ENCODE measurements at places on chromosomes 2 and 18. TPM values are rescaled to one million over a fixed set of nuclear protein-coding genes. Genes with fewer than 3 reads are reported as not detected.
A peak's percentile ranks its signal among the peaks of the same experiment; 100 is the strongest.

GRCh38 chr2:20071397-20072383 lies 20.3 kb upstream of the LAPTM4A start:
- no peak for DNase-seq
- no peak overlapping the region for H3K4me3 ChIP-seq
- H3K27ac ChIP-seq = no peak overlapping the region
- no peaks in the 10 kb centered on the region for H3K4me1 ChIP-seq
- peaks cover 13% of the 10 kb centered on the region for H3K27me3 ChIP-seq

Gene ANKRD29
- not detected for total RNA-seq

- DNase-seq = no peak
- no peak overlapping the region for H3K4me3 ChIP-seq
- no peaks in the 10 kb centered on the region for H3K27me3 ChIP-seq
- H3K27ac ChIP-seq = peak overlapping the region; percentile 83
- H3K4me1 ChIP-seq = peaks cover 12% of the 10 kb centered on the region
- peaks cover 1% of the 10 kb centered on the region for H3K36me3 ChIP-seq
Measured at GRCh38 chr2:96225016-96225533, 16.4 kb upstream of the STARD7 start.

DNA sequence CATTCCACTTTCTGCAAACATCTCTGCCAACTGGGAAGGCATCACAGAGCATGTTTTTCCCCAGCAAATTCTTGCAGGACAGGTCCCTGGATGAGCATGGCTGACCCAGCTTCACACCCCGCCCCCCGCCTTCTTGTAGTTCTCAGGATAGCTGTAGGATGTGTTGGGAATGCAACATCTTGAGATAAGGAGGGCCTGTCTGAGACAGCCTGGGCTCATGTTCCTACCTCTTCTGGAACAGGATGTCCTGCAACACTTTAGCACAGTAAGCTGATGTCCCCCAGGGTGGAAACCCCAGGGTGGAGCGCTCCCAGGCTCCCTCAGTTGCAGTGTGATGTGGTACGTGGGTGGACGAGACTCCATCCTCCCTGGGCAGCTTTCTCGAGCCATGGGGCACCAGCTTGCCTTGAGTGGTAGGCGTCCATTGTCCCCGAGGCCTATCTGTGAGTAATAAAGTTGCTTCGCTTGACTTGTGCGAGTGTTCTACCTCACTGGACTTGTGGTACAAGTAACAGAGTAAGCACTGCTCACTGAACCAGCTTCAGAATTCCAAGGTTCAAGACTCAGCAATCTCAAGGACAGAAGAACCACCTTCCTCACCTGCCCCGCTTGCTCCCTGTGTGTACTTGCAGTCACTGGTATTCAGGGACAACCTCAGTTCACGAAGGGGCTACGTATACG lies 48.6 kb downstream of the EMX1 start:
- no peak for DNase-seq
- no peak overlapping the region for H3K4me3 ChIP-seq
- no peak overlapping the region for H3K27ac ChIP-seq

Gene ACYP2
- total RNA-seq = 5.2 TPM

- no peak overlapping the region for H3K27ac ChIP-seq
- H3K36me3 ChIP-seq = no peaks in the 10 kb centered on the region
- H3K4me3 ChIP-seq = no peak overlapping the region
- peaks cover 3% of the 10 kb centered on the region for H3K27me3 ChIP-seq
- no peaks in the 10 kb centered on the region for H3K4me1 ChIP-seq
Measured at GRCh38 chr2:173652311-173652710, 297.6 kb downstream of the CDCA7 start.

DNA sequence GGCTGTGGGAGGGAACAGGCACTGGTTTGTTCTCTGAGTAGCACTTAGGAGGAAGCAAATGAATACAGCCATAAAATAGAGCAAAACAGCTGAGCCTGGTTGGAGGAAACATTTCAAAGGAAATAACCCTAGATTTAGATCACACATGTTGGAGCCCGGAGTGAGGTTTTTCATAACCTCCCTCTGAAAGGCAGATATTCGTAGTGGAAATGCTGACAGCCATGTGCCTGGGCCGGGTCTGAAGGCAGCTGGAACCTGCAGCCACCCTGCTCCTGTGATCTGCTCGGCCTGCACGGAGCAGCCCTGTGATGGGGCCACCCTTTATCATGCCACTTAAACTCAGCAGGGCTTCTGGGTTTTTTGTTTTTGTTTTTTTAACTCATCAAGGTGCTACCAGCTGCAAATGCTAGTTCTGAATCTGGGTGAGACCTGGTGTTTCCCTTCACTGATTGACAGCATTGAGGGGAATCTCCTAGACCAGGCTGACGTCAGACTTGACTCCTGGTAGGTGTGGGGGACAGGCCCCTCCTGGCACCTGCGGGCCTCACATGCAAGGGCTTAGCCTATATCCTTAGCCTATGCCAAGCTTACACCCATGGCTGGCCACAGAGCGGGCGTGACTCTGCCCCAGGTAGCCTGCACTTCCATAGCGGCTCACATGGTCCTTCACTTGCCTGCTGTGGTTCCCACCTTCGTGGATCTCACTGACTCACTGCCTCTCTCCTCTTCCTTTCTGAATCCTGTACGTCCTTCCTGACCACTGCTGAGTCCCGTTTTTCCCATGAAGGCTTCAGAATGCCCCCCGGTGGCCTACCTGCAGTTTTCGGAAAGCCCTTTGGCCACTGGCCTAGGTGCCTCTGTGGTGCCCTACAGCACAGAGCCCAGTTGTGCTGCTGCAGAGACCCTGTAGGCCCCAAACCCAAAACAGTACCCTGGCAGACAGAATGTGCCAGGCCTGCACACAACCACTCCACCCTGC lies 217.3 kb downstream of the SEPTIN10 start:
- H3K4me1 ChIP-seq = no peaks in the 10 kb centered on the region
- H3K27me3 ChIP-seq = peaks cover 1% of the 10 kb centered on the region
- no peak overlapping the region for H3K27ac ChIP-seq
- H3K4me3 ChIP-seq = no peak overlapping the region
- no peak for DNase-seq
- no peaks in the 10 kb centered on the region for H3K36me3 ChIP-seq

Gene CHRND
- not detected for total RNA-seq

Gene TWIST2
- total RNA-seq = not detected

Gene XDH
- total RNA-seq = not detected

GRCh38 chr2:227889336-227889735 lies 17.9 kb downstream of the DAW1 start:
- H3K27ac ChIP-seq = no peak overlapping the region
- peaks cover 4% of the 10 kb centered on the region for H3K27me3 ChIP-seq
- H3K4me3 ChIP-seq = no peak overlapping the region
- H3K4me1 ChIP-seq = no peaks in the 10 kb centered on the region
- no peaks in the 10 kb centered on the region for H3K36me3 ChIP-seq
- no peak for DNase-seq

GRCh38 chr2:137050949-137051348 lies 285.6 kb downstream of the THSD7B start:
- no peaks in the 10 kb centered on the region for H3K4me1 ChIP-seq
- H3K36me3 ChIP-seq = no peaks in the 10 kb centered on the region
- H3K27me3 ChIP-seq = no peaks in the 10 kb centered on the region

GRCh38 chr2:127089478-127090235 lies 17.3 kb downstream of the BIN1 start:
- no peak for DNase-seq
- peaks cover 8% of the 10 kb centered on the region for H3K27me3 ChIP-seq
- H3K4me1 ChIP-seq = peaks cover 14% of the 10 kb centered on the region
- H3K36me3 ChIP-seq = no peaks in the 10 kb centered on the region
- no peak overlapping the region for H3K27ac ChIP-seq
- no peak overlapping the region for H3K4me3 ChIP-seq

Gene ZNF638
- total RNA-seq = 88.8 TPM

DNA sequence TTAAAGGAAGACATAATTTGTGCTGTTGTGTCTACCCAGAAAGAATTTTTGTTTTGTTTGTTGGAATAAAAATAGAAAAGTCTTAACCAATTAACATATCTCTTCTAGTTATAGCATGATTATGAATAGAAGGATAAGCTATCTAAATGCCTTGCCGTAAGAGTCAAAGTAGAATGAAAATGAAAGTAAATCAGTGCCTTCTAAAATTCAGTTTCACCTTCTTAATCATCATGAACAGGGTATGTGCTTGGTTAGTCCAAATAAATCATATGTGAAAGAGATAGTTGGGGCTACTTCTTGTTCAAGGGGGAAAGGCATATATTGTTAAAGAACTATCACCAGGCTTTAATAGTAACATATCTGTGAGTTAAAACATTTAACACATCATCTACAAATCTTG lies 91.5 kb downstream of the GULP1 start:
- no peaks in the 10 kb centered on the region for H3K4me1 ChIP-seq
- no peak for DNase-seq
- no peak overlapping the region for H3K4me3 ChIP-seq
- H3K27ac ChIP-seq = no peak overlapping the region
- no peaks in the 10 kb centered on the region for H3K36me3 ChIP-seq

Gene DTNA
- not detected for total RNA-seq

- H3K27me3 ChIP-seq = peaks cover 19% of the 10 kb centered on the region
- no peaks in the 10 kb centered on the region for H3K36me3 ChIP-seq
- no peak overlapping the region for H3K4me3 ChIP-seq
- no peak overlapping the region for H3K27ac ChIP-seq
Measured at GRCh38 chr2:232476045-232476444, 11.6 kb downstream of the ECEL1 start.

- H3K4me3 ChIP-seq = no peak overlapping the region
- DNase-seq = no peak
- peaks cover 5% of the 10 kb centered on the region for H3K36me3 ChIP-seq
- peaks cover 44% of the 10 kb centered on the region for H3K4me1 ChIP-seq
Measured at GRCh38 chr2:172208791-172209325, 106.2 kb upstream of the DLX2 start.

DNA sequence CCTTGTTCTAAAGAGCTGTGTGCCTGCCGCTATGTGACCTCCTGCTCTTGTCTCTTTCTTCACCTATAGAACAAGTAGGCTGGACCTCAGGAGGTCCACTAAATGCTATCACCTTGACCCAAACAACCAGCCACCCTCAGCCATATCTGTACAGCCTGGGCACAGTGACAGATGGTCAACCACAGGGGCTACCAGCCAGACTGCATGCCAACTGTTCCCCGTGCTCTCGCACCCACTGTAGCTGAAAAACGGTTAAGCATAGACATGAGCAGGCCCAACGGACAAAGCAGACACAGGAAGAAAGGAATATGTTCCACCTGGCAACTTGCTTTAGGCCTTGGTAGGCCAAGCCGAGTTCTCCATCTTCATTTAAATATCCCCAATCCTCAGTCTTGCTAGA lies 43.2 kb upstream of the ACAA2 start:
- no peak overlapping the region for H3K27ac ChIP-seq
- no peaks in the 10 kb centered on the region for H3K36me3 ChIP-seq
- H3K4me3 ChIP-seq = no peak overlapping the region

- H3K4me1 ChIP-seq = no peaks in the 10 kb centered on the region
- H3K27ac ChIP-seq = no peak overlapping the region
- no peaks in the 10 kb centered on the region for H3K36me3 ChIP-seq
- no peak overlapping the region for H3K4me3 ChIP-seq
Measured at GRCh38 chr2:189362283-189362682, 79.0 kb upstream of the WDR75 start.

Gene HNMT
- total RNA-seq = not detected

GRCh38 chr2:119721904-119722303 lies 37.8 kb upstream of the PTPN4 start:
- peaks cover 12% of the 10 kb centered on the region for H3K4me1 ChIP-seq
- H3K27ac ChIP-seq = no peak overlapping the region
- no peak overlapping the region for H3K4me3 ChIP-seq
- H3K27me3 ChIP-seq = peaks cover 3% of the 10 kb centered on the region
- H3K36me3 ChIP-seq = no peaks in the 10 kb centered on the region

Gene TDRD15
- total RNA-seq = not detected

DNA sequence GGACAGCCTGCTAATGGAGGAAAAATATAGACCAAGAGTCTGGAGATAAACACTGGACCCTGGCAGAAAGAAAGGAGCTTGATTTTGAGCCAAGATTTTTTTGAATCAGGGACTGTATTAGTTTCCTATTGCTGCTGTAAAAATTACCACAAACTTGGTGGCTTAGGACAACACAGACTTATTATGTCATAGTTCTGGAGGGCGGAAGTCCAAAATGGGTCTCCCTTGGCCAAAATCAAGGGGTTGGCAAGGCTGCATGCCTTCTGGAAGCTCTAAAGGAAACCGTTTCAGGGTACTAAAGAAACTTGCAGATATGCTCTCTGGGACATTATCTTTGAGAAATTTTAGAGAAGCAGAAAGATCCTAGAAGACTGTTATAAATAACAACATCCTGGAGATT lies 140.1 kb downstream of the BABAM2 start:
- H3K27me3 ChIP-seq = no peaks in the 10 kb centered on the region
- H3K4me1 ChIP-seq = peaks cover 10% of the 10 kb centered on the region
- no peak overlapping the region for H3K4me3 ChIP-seq
- H3K36me3 ChIP-seq = peaks cover 23% of the 10 kb centered on the region
- no peak overlapping the region for H3K27ac ChIP-seq
- DNase-seq = no peak

Gene PMAIP1
- total RNA-seq = 57.2 TPM

GRCh38 chr2:439556-440402 lies 151.9 kb upstream of the ALKAL2 start:
- H3K4me3 ChIP-seq = no peak overlapping the region
- DNase-seq = no peak
- H3K27ac ChIP-seq = no peak overlapping the region
- peaks cover 24% of the 10 kb centered on the region for H3K4me1 ChIP-seq
- H3K36me3 ChIP-seq = no peaks in the 10 kb centered on the region
- H3K27me3 ChIP-seq = peaks cover 2% of the 10 kb centered on the region

Gene GREB1L
- total RNA-seq = not detected

- peaks cover 39% of the 10 kb centered on the region for H3K36me3 ChIP-seq
- DNase-seq = no peak
- peak overlapping the region; percentile 89 for H3K27ac ChIP-seq
- peak overlapping the region; percentile 85 for H3K4me3 ChIP-seq
Measured at GRCh38 chr2:74957886-74958273, 563 bp upstream of the POLE4 start.

Gene CROCC2
- not detected for total RNA-seq

- DNase-seq = no peak
- no peak overlapping the region for H3K27ac ChIP-seq
- H3K4me1 ChIP-seq = peaks cover 45% of the 10 kb centered on the region
- peaks cover 5% of the 10 kb centered on the region for H3K36me3 ChIP-seq
Measured at GRCh38 chr2:160510617-160511016, 17.0 kb upstream of the RBMS1 start.

GRCh38 chr2:218257390-218257981 lies 3.3 kb upstream of the GPBAR1 start:
- H3K4me1 ChIP-seq = peaks cover 31% of the 10 kb centered on the region
- H3K36me3 ChIP-seq = peaks cover 38% of the 10 kb centered on the region
- H3K27ac ChIP-seq = peak overlapping the region; percentile 83
- peak; percentile 46 for DNase-seq
- no peak overlapping the region for H3K4me3 ChIP-seq

Gene TSGA10
- 4.1 TPM for total RNA-seq

Data from activated T-helper 1 cell treated with anti-CD3 and anti-CD28 coated beads, Interleukin-12 subunit alpha, Interleukin-12 subunit beta, Interleukin-2, Interleukin-4 antibody, amounts not matched to agents 30 ng/mL and 10 ng/mL and 1 ng/mL, durations not matched to agents 14 hours and 24 hours and 36 hours (primary cell).